ENCODE measurements at places on chromosomes 1 and 21.

- no peak for DNase-seq
Measured at GRCh38 chr21:41833497-41834115, 45.5 kb downstream of the PRDM15 start.

GRCh38 chr21:44934276-44934675 lies 5.6 kb upstream of the SLX9 start:
- DNase-seq = no peak

- peak; percentile 27 for DNase-seq
Measured at GRCh38 chr1:109239409-109240068, 9.8 kb upstream of the CELSR2 start.

GRCh38 chr21:31606081-31606874 lies 53.2 kb upstream of the SOD1 start:
- DNase-seq = no peak

DNA sequence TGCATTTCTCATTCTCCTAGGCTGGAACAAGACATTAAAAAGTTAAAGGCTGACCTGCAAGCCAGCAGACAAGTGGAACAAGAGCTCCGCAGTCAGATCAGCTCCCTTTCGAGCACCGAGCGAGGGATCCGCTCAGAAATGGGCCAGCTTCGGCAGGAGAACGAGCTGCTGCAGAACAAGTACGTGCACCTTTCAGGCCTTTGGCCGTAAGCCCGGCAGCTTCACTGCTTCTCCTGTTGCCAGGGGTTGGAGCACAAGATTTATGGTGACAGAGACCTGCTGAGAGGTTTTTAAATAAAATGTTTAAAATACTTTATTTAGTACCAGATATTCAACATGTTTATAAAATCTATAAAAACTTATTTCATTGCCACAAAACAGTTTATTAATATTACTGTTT lies 53.4 kb downstream of the MACO1 start:
- DNase-seq = no peak

DNA sequence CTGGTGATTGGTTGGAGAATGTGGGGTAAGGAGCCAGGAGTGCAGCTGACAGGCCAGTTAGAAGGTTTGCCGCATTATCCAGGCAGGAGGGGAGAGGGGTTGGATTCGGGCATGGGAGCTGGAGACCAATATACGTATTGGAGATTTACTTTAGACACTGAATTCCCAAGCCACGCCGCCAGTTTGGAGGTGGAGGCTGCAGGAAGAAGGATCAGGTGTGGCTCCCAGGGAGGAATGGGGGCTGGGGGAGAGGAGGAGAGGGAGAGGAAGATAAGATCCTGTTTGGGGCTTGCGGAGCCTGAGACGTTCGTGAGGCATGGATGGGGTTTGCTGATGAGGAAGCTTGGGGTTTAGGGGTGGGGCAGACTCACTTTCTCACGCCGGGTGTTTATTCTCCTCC lies 155.1 kb upstream of the IGSF21 start:
- DNase-seq = no peak

DNA sequence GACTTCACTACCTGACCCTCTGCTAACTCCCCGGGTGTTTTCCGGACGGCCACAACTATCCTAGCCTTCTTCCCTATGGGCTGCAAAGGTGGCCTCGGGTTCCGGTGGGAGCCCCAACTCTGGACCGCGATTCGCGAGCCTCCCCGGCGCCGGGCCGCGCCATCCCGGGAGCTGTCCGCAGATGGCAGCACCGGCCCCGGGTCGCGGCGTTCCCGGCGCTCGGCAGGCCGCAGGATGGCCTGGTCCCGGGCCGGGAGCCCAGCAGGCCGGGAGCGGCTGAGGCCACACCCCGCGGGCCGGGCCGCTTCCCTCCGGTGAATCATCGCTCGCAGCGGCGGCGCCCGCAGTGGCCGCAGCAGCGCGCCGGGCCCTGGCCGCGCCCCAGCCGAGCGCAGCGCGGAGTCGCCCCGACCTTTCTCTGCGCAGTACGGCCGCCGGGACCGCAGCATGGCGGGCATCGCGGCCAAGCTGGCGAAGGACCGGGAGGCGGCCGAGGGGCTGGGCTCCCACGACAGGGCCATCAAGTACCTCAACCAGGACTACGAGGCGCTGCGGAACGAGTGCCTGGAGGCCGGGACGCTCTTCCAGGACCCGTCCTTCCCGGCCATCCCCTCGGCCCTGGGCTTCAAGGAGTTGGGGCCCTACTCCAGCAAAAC lies at the start of gene CAPN2:
CAPN2 (plus strand) TSS at position 346 of the 656 bp plus-strand sequence; CDS start at position 448, 102 bp downstream.
- DNase-seq = peak; percentile 77

DNA sequence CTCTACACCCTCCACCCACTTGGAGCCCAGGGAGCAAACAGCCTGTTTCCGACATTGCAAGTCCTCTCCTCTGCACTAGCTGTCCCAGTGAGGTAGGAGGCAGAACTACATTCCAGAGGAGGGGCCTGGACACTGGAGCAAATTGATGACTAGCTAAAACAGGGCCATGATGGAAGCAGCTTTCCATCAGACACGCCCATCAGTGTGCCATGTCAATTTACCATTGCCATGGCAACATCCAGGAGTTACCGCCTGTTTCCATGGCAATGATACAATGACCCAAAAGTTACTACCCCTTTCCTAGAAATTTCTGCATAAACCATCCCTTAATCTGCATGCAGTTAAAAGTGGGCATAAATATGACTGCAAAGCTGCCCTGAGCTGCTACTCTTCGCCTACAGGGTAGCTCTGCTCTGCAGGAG lies 647.1 kb downstream of the PTPRU start:
- DNase-seq = no peak

GRCh38 chr1:218351391-218352074 lies 6.4 kb downstream of the TGFB2 start:
- DNase-seq = no peak

DNA sequence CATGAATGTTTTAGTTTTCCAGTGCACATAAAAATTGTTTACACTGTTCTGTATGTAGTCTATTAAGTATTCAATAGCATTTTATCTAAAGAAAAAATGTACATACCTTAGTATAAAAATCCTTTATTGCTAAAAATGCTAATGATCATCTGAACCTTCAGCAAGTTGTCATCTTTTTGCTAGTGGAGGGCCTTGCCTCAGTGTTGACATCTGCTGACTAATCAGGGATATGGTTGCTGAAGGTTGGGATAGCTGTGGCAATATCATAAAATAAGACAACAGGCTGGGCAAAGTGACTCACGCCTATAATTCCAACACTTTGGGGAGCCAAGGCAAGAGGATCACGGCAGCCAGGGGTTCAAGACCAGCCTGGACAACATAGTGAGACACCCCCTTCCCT lies 9.0 kb downstream of the DYNLT5 start:
- DNase-seq = no peak

DNA sequence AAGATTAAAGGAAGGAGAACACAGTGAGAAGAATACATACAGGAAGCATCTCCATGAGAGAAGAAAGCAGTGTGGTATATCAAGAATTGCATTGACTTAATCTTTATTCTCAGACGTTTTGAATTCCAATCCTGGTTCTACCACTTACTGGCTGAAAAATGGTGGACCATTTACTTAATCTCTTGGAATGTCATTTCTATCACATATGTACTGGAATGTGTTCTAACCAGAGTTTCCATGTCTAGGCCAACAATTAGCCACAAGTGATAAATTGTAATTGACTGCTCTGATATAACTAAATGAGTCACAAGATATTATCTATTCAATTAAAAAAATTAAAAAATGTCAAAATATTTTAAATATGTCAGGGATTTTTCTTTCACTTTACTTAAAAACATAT lies 626.1 kb downstream of the PTPRC start:
- DNase-seq = no peak
